CD4-positive, alpha-beta T cell treated with Interleukin-1 beta for 1 hour (primary cell): ENCODE measurements at places on chromosomes 7 and 10.

DNA sequence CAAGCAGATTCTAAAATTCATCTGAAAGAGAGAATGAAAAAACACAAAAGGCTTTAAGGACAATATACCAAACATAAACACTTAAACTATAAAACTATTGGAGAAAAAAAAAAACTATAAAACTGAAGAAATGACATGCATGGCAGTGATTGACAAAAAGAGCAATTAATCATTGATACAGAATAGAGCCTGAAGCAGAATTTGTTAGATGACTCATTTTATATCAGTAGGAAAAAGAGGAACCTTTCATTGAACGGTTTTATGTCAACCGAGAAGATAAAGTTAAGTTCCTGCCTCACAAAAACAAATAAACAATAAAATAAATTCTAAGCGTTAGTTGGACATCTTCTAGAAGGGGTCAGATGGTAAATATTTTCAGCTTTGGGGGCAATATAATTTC lies 23.3 kb downstream of the NPY start:
- no peak for DNase-seq

DNA sequence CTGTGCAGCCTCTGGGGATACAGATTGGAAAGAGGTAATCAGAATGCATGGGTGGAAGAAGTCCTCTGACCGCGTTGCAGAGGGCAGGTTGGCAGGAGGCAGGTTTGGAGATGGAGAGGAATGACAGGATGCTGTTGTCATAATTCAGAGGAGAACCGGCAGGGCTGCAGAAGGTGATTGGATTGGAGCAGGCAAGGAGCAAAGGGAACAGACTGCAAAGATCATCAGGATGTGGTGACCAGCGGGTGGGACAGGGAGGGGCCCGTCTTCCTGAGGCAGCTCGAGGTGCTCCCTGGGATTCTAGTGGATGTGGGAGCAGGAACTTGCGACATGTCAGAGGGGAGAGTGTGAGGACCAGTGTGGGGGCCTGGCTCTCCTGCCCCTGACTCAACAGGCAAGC lies 78.5 kb upstream of the PPIF start:
- no peak for DNase-seq

DNA sequence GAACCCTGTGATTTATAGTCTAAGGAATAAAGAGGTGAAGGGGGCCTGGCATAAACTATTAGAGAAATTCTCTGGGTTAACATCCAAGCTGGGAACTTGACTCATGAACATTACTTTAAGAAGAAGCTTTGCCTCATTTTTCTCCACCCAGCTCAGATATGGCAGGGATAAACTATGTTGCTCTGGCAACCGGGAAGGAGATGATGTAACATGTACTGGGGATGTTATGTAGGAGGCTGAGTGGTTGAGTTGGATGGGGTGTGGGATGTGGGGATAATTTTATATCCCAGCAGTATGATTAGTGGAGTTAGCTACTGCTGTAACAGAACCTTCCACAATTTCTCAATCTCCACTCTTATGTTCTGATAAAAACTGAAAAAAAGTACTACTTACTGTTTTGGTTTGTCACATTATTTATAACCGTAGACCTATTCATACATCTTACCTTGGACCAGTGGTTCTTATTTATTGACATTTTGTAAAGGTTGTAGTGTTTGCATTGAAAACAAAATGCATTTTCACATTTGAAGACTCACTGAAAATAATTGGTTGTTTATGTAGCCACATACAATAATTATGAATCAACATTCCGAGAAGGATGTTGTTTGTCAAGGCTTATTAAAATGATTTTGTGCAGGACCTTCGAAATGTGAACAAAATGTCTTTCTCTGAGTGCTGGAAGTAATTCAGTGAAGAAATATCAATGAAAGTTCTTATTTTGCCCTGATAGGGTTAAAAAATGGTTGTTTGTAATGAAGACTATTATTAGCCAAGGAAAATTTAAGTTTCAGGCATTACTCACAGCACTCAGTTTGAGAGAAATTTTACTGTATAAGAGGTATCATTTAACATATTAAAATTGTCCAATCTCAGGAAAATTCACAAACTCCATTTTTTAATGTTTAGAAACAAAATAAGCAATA lies 1.3 kb downstream of the OR2F2 start:
- no peak for DNase-seq

- no peak for DNase-seq
Measured at GRCh38 chr10:110629680-110630191, 14.4 kb upstream of the RBM20 start.

GRCh38 chr10:91941426-91941825 lies 17.9 kb downstream of the BTAF1 start:
- DNase-seq, result no peak

DNA sequence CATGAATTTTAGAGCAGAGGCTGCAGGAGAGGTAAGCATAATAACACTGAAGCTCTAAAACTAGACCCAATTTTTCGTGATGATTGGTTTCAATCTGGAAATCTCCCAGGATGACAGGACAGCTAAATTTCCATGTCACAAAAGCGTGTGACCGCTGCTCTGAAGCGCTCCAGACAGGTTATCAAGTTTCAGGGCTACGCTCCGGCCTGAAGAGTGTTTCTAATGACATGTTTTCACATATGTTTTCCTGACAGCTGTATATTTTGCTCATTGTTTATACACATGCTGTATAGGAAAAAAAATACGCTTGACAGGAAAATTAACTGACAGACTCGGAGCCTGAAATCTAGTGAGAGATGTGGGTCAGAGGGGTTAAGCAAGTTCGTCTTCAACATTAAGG lies 219.8 kb upstream of the BMPER start:
- no peak for DNase-seq

DNA sequence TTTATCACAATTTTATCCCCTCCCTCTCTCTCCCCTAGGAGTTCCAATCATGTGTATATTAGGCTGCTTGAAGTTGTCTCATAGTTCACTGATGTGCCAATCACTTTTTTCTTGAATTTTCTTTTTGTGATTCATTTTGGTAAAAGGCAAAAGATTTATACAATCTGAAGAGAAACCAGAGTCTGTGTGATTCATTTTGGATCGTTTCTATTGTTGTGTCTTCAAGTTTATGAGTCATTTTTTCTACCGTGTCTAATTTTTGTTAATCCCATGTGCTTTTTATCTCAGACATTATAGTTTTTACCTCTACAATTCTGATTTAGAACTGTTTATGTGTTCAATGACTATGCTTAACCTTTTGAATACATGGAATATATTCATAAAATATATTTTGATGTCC lies 483.9 kb upstream of the AUTS2 start:
- DNase-seq, result no peak

GRCh38 chr10:83075815-83076355 lies 1063.4 kb upstream of the GHITM start:
- DNase-seq, result no peak

- DNase-seq, result no peak
Measured at GRCh38 chr7:1260244-1260635, 27.6 kb downstream of the UNCX start.

DNA sequence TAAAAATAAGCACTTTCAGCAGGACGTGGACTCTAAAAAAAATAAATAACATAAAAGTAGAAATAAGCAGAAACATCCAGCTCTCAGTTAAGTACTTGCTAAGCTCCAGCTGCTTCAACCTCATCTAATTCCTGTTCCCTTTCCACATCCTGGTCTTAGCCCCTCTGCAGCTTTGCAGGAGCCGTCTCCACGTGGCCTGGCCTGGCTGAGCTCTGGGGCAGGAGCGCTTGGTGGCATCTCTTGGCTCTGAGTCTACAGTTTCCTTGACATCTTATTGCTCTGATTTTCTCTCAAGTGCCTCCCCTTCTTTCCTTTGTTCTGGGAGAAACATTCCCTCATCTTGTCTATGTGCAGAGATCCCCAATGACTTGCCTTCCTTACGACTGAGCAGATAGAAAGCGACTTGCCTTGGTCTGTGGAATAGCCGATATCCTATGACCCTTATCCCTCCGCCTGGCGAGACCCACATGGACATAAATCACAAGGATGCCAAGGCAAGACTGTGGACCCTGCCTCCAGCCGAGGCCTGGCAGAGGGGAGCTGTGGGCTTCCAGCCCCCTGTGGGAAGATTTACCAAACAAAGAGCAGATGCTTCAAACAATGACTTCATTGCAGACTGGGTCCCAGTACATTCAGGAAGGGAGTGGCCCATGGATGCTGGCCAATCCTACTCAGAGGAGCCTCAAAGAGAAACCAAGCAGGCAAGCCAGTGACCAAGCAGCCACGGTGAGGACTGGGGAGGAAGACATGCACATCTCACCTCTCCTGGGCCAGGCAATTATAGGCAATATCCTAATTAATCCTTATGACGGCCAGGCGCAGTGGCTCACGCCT lies 61.9 kb downstream of the SPOCK2 start:
- DNase-seq, result no peak

GRCh38 chr7:119382726-119383125 lies 890.2 kb upstream of the KCND2 start:
- DNase-seq, result no peak

DNA sequence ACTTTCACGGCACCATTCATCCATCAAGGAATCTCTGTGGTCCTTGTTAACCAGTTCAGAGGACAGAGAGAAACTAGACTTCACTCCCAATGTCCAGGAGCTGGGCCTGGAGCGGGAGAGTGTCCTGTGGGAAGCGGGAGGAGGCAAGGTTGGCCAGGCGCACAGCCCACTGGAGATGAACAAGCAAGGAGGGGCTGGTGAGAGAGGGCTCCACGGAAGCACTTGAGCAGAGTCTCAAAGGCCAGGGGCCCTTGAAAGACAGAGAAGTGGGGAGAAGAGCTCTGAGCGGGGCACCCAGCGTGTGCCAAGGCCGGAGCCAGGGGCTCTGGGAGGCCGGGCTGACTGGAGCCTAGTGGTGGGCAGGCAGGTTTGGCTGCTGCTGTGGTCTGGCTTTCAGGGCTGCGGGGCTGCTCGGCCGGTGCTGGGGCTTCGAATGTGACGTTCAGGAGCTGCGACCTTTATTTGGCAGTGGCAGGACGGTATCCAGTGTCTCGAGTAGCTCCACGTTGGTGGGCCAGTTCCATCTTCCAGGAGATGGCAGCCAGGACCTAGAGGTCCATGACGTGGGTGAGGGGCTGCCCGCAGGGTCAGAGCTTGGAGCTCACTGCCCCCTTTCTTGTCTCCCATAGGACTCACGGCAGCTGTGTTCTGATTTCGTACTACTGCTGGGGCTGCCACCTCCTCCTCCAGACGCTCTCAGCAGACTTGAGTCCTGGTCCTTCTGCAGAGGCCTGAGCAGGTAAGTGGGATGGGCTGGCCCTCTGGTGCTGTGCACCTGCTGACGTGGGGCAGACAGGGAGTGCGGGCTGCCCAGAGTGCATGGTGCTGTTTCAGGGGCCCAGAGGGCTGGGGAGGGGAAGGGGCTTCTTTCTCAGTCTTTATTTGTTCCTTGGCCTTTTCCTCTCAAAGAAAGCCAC lies 49.8 kb downstream of the ZMIZ1 start:
- no peak for DNase-seq

DNA sequence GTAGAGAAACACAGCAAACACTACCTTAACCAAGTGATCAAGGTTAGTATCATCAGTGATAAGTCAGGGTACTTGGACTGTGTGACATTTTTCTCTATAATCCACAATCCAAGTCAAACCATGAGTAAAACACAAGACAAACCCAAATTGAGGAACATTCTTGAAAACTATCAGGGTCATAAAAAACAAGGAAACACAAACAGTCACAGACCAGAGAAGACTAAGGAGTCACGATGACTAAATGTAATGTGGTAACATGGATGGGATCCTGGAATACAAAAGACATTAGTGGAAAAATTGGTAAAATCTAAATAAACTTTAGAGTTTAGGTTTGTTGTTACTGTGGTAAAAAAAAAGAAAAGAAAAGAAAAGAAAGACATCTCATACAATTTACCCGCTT lies 103.8 kb downstream of the ARMH3 start:
- no peak for DNase-seq

DNA sequence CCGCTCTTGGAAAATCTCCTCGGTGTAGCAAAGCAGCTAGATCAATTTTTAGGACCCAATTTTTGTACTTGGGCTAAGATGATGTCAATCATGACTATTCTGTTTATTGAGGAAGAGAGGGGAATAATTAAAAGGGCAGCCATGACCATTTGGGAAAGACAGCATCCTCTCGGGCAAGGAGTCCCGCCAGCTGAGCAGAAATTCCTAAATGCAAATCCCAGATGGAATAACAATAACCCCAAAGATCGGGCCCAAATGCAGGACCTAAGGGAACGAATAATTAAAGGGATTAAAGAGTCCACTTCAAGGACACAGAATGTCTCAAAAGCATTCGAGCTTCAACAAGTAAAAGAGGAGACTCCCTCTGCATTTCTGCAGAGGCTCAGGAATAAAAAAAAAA lies 18.7 kb downstream of the COL17A1 start:
- no peak for DNase-seq

GRCh38 chr7:18708204-18708603 lies 212.7 kb downstream of the HDAC9 start:
- DNase-seq, result no peak

DNA sequence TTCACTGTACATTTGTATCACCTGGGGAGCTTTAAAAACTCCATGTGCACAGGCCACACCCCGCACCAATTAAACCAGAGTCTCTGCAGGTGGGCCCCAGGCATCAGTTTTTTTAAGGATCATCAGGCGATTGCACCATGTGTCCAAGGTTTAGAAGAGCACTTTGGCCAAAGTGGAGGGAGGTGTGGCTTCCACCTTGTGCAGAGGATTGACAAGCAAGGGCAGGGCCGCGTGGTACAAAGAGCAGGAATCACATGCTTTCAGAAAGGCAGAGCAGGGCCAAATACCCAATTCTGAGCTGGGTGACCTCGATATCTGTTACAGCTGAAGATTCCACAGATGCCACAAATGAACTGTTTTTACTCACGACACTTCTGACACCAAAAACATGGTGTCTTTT lies 52.4 kb downstream of the NOC3L start:
- no peak for DNase-seq

DNA sequence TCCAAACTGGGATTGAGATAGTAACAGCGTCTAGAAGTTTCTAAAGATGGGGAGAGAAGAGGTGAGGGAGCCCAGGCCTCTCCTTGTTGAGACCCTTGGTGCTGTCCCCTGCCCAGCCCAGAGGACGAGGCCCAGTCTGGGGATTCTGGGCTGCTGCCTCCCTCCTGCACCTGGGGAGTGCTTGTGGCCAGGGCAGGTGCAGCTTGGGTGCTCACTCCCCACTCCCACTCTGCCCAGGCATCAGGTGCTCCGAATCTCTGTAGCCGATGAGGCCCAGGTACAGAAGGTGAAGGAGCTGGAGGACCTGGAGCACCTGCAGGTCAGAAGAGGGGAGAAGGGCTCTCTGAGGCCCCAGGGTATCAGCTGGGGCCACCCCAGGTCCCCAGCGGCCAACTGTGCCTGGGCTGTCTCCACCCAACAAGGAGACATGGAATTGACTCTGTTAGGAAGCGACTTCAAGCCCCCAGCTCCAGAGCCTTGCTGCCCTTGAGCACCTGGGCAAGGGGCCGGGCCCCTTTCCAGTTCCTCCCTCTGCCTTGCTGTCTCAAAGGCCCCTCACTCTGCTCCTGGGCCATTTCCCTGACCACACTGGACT lies 664 bp downstream of the CPA1 start:
- DNase-seq, result no peak
